ENCODE measurements at places on chromosomes 6 and 20.
A peak's percentile ranks its signal among the peaks of the same experiment; 100 is the strongest.

GRCh38 chr20:63781181-63781580 is 41.6 kb downstream of the SLC2A4RG start:
- no peak for DNase-seq

- no peak for DNase-seq
These were observed 109.5 kb upstream of the SSTR4 start for GRCh38 chr20:22925613-22925983.

- DNase-seq, result peak; percentile 42
These were observed at the start of gene RBM38 for GRCh38 chr20:57390604-57391438. TSS of gene RBM38 (plus strand) at chr20:57391396. CDS start at chr20:57391582, 186 bp downstream.

DNA sequence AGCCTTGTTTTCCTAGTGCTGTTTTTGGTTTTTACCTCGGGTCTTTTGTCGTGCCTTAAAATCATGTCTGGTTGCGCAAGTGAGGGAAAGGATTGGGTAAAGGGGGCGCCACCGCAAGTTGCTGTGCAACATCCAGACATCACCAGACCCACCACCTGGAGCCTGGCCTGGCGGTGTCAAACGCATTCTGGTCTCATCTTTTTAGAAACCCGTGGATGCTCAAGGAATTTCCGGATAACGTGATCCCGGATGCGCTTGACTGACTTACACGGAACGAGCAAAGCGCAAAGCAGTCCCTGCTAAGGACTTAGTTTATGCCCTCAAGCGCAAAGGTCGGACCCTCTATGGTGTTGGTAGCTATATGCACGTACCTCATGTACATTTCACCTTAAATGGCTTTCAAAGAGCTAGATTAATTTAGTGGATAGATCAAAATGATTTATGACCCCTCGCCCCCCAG is 105.2 kb downstream of the OR2B2 start:
- DNase-seq, result no peak

DNA sequence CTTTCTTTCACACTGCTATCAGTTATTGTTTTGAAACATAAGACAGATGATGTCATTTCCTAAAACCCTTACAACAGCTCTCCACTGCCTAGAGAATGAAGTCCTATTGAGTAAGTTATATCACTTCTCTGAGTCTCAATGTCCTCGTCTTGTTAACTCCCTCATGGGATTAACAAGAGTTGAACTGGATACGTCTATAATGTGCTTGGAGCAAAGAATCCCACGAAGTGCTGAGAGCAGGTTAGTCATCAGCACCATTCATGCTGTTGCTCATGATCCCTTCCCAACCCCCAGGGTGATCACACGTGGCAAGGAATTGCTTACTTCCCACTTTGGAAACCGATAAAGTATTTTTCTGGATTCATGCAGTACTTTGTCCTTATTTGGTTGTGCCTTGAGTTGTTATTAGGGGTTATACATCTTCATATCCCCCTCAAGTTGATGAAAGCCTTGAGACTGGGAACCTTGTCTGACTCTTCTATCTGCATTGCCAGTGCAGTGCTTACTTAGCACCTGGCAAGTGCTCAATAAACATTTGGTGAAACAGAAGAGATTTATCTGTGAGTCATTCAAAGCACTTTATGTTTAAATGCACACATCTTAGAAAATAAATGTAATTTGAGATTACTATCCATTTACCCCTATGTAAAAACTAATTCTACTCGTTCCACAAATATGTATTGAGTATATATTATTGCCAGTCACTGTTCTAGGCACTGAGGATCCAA is 487.5 kb downstream of the EPM2A start:
- no peak for DNase-seq

DNA sequence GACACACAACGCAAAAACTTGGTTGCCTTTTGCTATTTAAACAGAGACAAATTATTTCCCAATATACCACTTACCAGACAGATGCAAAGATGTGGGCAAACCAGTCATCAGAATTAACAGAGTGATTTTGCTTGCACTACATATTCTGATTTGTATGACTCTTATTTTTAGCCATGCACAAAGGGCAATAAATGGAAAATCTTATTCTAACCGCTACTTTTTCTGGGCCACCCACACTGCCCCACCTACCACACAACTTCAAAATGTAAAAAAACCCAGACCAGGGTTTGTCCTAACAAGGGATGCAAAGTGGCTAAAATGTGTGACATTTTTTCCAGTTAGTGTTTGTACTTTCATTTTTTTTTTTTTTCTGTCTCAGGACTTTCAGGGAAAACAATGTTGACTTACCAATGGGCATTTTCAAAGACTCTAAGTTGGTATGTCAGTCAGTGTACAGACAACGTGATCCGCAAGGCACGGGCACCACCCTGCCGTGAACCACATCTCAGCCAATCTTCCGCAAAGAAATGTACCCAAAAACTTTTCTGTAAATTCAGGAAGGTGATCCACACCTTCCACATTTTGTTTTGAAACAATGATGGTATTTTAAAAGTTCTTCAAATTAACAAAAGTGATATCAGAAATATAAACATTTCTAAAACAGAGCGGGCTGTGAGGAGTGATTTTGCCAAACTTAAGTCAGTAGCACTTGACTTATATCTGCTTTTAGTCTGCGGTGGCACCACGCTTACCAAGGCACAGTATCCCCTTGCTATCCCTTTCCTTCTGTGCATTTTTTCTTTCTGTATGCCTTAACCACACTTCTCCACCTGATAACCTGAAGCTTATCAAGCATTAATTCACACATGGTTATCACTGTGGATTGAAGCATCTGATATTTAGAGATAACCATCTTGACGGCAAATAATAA is 185.6 kb downstream of the GJA10 start:
- no peak for DNase-seq

GRCh38 chr20:17939622-17940223 is 28.9 kb downstream of the SNX5 start:
- DNase-seq, result no peak

DNA sequence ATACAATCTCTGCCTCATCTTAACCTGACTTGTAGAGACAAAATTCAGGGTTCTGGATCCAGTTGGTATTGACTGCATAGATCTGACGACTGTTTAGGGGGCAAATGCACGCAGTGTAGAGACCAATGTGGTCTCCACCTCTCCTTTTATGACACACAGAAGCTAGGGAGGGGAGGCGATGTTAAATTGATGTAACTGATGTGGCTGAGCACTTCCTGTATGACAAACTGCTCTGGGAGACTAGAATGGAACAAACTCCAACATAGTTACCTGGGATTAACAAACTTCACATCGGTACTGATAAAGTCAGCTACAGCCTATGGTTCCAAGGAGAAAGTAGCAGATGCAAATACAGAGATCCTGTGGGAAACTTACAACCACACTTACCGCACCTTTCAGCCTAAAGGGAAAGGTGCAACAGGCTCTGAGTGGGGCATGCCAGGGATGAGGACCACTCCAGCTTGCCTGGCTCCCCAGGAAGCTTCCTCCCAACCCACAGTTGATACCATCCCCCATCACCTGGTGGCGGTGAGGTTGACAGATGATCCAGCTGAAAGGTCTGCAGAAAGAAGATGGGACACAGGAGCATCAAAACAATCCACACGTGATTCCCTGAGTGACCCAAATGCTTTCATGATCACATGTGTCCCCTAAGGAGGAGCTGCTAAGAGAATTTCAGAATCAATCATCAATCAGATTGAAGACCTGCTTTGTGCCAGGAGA is 60.6 kb upstream of the MRPS10 start:
- no peak for DNase-seq

DNA sequence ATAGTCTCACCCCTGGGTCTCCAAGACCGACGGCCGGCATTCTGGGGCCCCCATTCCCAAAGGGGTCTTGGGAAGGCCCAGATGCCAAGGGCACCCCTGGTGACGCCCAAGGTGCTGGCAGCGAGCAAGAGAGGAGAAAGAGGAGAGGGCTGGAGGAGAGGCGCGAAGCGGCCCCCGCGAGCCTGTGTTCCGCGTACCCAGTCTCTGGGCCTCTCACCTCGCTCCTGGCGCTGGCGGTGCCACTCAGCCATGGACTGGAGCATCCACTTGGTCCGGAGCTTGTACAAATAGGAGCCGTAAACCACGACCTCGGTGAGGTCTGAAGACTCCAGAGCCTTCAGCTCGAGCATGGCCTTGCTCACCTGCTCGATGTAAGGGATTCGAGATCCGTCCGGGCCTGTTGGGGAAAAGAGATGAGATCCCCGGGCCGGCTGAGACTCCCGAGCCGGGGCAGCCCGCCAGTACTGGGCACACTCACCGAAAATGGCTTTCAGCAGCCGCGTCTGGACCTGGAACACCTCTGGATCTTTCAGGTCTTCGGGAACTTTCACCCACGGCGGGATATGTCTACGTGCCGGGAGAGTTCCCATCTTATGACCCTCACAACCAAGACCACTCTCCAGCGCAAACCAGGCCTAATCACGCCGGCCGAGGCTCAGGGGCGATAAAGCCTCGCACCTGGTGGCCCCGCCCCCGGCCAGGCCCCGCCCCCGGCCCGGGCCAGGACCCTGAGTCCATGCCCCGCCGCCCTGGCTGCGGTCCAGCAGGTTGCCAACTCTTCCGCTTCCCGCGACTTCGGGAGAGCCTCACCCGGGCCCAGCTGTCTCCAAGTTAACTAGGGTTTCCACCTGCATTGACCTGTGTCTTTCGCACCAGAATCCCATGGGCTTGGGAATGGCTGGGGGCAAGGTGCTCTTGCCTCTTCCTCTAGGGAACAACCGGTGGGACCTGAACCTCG is at the start of gene DPPA5:
Gene DPPA5 (minus strand): TSS at position 641 of the 958 bp plus-strand sequence. CDS start 51 bp downstream, at position 590.
- no peak for DNase-seq

DNA sequence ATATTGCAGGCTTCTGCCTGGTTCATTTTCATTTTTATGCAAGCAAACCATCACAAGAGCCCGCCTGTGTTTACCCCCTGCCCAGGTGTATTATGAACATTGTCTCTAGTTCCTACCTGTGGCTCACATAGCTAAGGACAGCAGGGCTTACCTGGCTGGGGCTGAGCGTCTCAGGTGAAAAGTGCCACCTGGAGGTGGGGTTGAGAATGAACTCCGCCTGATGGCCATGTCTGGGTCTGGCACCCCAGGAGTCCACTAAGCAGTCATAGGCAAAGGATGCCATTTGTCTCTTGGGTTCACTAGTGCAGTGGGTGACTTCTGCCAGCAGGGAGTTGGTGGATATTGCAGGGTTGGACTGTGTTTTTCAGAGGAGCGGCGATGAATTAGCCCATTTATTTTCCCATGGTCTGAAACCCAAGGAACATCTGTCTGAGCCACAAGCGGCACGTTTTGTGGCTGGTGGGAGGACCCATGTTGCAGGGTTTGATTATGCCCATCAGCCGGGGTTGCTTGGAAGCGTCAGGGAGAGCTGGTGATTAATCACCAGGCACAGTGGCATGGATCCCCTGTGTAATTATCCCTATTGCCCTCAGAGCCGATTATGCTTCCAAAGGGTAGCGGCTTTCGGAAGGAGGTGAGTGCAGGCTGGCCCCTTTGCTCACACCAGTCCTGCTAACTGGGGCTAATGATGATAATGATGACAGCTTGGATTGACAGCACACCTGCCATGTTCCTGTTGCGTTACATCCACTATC is 92.1 kb downstream of the CDH26 start:
- no peak for DNase-seq

GRCh38 chr6:2035046-2035445 is 210.4 kb downstream of the GMDS start:
- DNase-seq, result no peak

DNA sequence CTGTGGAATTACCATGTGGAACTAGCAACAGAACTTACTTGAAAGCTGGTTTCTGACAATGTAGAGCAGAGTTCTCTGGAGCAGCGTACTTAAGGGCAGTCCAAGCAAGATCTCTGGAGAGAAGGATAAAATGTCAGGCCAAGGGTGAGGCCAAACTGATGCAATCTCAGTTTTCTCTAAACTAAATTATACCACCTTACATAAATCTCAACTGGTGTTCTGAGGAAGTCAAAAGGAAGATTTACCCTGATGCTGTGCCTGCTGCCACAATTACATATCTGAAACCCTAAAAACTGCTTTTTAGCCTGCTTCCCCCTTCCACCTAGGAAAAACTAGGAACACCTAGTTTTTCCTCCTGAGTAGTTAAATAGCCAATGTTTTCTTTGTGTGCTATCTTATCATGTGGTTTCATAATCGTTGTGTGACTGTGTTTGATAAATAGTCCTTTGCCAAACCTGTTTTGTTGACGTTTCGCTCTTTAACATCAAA is 28.1 kb downstream of the NCOA7 start:
- DNase-seq, result no peak

DNA sequence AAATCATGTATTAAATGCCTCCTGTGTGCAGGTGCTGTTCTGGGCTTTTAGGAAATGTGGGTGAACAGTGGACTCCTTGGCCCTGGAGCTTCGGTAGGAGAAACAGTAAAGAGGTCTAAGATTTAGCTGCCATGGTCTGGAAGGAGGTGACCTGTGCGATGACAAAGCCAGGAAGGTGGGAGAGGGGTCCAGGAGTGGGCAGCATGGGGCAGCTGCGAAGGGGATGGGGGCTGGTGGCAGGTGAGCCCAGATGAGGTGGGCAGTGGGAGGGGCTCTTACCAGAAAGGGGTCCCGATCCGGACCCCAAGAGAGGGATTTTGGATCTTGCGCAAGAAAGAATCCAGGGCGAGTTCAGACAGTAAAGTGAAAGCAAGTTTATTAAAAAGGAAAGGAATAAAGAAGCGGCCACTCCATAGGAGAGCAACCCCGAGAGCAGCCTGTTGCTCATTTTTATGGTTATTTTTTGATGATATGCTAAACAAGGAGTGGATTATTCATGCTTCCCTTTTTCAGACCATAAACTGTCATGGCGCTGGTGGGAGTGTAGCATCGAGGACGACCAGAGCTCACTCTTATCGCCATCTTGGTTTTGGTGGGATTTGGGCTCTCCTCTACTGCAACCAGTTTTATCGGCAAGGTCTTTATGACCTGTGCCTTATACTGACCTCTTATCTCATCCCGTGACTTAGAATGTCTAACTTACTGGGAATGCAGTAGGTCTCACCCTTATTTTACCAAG is 38.7 kb downstream of the PRR18 start:
- DNase-seq, result no peak

GRCh38 chr6:169825558-169826225 is 74.3 kb downstream of the ERMARD start:
- no peak for DNase-seq

GRCh38 chr6:160795721-160796120 is 93.7 kb downstream of the PLG start:
- no peak for DNase-seq

DNA sequence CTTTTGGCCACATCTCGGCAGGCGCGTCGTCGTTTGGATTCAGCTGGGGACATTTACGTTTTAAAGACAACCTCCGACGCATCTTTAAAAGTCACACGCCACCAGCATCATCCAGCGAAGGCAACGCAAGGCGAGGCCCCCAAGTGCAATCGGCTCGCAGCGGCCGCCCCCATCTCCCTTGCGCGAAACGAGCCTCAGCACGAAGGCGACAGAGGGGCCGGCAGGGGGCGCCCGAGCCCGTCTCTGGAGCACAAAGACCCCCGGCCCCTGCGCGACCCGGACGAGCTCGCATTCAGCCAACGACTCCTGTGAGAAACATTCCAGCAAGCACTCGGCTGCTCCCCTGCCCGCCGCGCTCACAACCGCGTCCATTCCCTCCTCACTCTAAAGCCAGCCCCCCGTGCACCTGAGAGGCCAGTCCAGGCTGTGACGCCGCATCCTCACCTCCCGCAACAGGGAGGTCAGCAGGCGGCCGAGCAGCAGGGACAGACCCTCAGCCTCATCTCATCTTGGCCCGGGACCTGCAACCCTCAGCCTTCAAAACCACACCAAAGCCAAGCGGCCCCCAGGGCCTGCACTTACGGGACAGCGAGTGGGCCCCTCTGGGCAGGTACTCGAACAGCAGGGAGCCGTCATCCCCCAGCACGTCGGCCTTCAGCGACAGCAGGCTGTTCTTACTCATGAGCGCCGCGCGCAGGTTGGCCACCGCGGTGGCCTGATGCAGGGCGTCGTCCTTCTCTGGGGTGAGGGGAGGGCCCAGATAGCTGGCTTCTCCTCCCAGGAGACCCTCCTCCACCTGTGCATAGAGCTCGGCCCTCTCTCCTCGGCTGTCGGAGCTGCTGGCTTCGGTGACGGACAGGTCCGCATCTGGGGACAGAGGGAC is 35.8 kb downstream of the SLC2A4RG start:
- no peak for DNase-seq
